ENCODE measurements at places on chromosomes 16 and 17. TPM values are rescaled to one million over a fixed set of nuclear protein-coding genes. Genes with fewer than 3 reads are reported as not detected.

DNA sequence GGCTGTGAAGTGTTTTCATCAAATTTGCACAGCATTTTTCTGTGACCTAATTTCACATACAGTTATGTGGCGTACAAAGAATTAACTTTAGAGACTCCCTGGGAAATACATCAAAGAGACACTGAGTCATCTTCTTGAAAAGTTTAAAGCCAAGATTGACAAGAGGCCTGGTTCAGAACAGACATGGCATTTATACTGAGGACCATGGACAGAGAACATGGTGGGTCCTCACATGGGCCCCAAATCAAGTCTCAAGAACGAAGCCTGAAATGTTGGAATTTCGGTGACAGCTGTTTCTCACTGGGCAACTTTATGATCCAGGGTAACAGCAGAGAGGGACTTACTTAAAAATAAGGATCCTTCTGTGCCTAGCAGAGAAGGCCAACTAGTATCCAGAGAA, 311.5 kb upstream of the KCNJ16 start:
- H3K27ac ChIP-seq, result no peak overlapping the region
- no peaks in the 10 kb centered on the region for H3K36me3 ChIP-seq
- DNase-seq, result no peak

GRCh38 chr17:4331614-4332013, 34.9 kb downstream of the UBE2G1 start:
- DNase-seq, result no peak
- H3K27ac ChIP-seq, result no peak overlapping the region
- no peaks in the 10 kb centered on the region for H3K36me3 ChIP-seq
- H3K4me3 ChIP-seq, result no peak overlapping the region
- no peaks in the 10 kb centered on the region for H3K27me3 ChIP-seq
- no peaks in the 10 kb centered on the region for H3K4me1 ChIP-seq

DNA sequence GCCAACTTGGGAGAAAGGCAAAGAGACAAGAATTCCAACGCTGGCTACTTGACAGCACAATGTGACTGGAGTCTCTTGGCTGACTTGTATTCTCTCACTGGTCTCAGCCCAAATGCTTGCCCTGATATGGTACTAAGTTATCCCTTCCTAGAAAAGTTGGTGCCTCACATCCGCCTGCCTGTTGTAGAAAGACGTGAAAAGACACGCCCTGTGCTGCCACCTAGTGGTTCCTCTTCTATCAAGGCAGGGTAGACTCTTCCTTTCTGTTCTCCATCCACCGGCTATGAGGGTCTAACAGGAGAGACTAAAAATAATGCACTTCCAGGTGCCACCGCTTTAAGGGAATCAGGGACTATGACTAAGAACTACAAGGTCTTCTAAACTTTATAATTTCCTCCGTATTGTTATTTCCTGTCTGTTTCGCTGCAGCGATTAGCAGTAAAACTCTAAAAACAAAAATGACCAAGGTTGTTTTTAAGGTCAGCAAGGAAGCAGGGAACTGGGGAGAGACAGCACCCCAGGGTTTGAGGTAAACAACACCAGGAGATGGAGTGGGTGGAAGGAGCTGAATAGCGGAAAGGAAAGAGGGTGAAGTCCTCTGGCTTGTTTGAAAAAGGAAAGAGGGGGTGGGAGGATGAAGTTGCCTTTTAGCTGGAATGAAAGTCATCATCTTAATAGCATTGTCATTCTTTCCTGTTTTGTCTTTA, 109.5 kb downstream of the YPEL2 start:
- no peaks in the 10 kb centered on the region for H3K27me3 ChIP-seq
- H3K4me3 ChIP-seq, result no peak overlapping the region
- H3K27ac ChIP-seq, result peak overlapping the region; percentile 24
- H3K4me1 ChIP-seq, result no peaks in the 10 kb centered on the region
- H3K36me3 ChIP-seq, result no peaks in the 10 kb centered on the region

GRCh38 chr17:55709984-55710383, 12.7 kb downstream of the TMEM100 start:
- H3K4me1 ChIP-seq, result peaks cover 3% of the 10 kb centered on the region
- DNase-seq, result no peak
- H3K4me3 ChIP-seq, result no peak overlapping the region
- H3K36me3 ChIP-seq, result no peaks in the 10 kb centered on the region
- H3K27me3 ChIP-seq, result no peaks in the 10 kb centered on the region
- H3K27ac ChIP-seq, result no peak overlapping the region

DNA sequence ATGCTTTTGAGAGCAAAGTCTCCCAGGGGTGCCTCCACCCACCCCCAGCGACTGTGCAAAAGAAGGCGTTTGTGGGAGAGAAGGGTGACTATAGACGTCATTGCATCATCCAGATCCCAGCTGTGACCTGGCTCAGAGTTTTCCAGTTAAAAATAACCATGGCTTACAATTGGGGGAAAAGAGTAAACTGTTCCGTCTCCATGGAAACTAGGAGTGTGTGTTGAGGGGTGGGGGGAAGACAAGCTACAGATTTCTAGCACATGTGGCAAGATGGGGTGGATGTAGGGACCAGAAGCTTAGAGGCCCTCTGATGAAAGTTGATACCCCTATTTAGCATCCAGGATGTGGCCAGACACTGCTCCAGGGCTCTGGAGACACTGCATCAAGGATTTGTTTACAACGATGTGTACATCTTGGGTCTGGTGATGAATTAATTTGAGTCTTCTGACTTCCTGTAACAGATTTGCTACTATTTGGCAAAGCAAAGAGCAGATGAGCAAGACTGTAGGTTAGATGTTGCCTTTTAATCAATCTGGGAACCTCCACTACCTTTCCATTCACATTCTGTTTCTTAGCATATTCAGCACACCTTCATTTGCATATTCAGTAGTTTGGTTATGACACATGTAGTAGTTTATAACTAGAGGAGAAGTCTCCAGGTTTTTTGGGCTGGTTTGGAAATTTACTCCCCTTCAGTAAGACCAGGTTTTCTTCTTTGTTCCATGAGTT, 6.2 kb upstream of the DUSP14 start:
- H3K4me1 ChIP-seq, result peaks cover 6% of the 10 kb centered on the region

GRCh38 chr17:69728816-69729215, 314.3 kb downstream of the MAP2K6 start:
- H3K4me3 ChIP-seq, result no peak overlapping the region
- no peaks in the 10 kb centered on the region for H3K4me1 ChIP-seq
- no peak overlapping the region for H3K27ac ChIP-seq
- DNase-seq, result no peak
- no peaks in the 10 kb centered on the region for H3K36me3 ChIP-seq
- no peaks in the 10 kb centered on the region for H3K27me3 ChIP-seq

Gene BCO1
- 0.15 TPM for total RNA-seq

Gene PPL
- 23.8 TPM for total RNA-seq

DNA sequence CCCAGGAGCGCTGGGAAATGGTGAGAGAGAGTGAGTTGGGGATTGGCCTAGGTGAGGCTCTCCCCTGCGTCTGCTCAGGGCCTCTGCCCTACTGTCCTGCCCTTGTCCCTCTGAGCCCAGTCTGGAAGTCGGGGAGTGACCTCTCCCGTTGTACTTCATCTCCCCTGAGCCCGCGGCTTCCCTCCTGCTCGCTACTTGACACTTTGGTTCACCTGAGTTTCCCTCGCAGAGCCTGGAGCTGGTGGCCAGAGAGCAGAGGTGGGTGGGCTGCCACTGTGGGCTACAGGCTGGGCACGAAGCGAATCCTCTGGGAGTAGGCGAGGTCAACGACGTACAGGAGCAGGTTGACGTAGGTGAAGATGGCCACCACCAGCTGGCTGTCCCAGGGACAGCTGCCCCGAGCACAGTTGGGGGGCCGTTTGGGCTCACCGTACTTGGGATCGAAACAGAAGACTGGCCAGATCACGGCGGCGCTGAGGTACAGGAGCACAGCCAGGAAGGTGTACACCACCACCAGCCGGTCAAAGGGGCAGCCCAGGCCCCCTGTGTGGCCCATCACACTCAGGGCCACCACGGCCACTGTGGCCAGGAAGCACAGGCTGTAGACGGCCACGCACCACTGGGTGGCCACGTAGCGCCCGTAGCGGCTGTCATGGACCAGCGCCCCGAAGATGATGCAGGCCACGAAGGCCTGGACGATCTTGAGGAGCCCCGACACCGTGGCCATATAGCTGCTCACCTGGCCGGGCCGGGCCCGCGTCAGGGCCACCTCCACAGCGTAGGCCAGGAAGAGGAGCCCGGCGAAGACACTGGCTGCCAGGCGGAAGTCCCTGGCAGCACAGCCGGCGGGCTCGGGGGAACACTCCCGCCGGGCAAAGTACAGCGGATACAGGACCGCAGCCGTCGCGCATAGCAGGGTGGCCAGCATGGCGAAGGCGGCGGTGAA, 3.7 kb upstream of the PYCR1 start:
- no peak for DNase-seq
- H3K4me3 ChIP-seq, result no peak overlapping the region
- no peak overlapping the region for H3K27ac ChIP-seq
- H3K36me3 ChIP-seq, result no peaks in the 10 kb centered on the region
- no peaks in the 10 kb centered on the region for H3K27me3 ChIP-seq

DNA sequence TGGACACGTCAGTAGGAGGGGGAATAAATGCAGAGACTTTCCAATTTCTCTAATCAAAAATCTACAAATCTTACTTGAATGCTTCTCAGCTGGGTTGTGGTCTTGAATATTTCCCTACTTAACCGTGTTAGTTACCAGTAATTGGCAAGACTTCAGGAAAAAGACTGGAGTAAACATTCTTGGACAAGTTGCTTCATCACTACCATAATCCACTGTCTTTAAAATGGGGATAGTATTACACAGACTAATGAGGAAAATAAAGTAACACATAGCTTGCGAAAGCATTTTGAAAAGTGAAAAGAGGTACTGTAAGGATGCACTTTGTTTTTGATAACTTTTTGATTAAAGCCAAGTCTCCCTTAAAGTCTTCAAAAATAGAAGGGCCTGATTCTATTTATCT, 18.4 kb downstream of the MYH1 start:
- no peaks in the 10 kb centered on the region for H3K36me3 ChIP-seq
- no peaks in the 10 kb centered on the region for H3K27me3 ChIP-seq
- H3K27ac ChIP-seq, result no peak overlapping the region
- no peaks in the 10 kb centered on the region for H3K4me1 ChIP-seq

DNA sequence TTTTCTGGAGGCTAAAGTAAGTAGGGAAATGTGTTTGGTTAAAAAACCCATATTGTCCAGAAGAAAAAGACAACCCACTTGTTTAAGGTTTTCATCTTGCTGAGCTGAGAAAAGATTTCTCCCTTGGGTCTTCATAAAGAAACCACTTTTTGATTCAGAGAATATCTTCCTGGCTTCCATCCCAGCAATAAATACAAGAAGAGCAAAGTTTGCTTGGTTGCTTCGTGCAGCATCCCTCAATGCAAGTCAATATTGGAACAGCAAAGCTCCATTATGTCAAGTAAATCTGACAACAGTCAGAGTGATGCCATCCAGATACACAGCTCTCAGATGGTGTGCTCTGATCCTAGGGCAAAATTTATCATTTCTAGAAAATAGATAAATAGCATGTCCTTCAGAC, 118.9 kb upstream of the PIRT start:
- no peak overlapping the region for H3K27ac ChIP-seq
- H3K36me3 ChIP-seq, result no peaks in the 10 kb centered on the region
- no peaks in the 10 kb centered on the region for H3K27me3 ChIP-seq
- no peak for DNase-seq
- H3K4me3 ChIP-seq, result no peak overlapping the region

Gene SNAI3
- 0.87 TPM for total RNA-seq

DNA sequence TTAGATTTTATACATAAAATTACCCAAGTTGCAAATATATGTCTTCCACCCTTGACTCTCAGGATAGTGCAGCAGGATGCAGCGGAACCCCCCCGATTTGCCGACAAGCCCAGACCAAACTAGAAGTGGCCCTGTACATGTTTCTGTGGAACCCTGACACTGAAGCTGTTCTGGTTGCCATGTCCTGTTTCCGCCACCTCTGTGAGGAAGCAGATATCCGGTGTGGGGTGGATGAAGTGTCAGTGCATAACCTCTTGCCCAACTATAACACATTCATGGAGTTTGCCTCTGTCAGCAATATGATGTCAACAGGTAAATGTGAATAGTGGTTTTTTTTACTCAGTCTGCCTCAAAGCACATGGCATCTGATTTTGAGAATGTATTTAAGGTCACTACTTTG, 70.7 kb downstream of the OMG start:
- no peaks in the 10 kb centered on the region for H3K36me3 ChIP-seq
- DNase-seq, result no peak
- H3K4me3 ChIP-seq, result no peak overlapping the region
- no peak overlapping the region for H3K27ac ChIP-seq
- no peaks in the 10 kb centered on the region for H3K4me1 ChIP-seq

DNA sequence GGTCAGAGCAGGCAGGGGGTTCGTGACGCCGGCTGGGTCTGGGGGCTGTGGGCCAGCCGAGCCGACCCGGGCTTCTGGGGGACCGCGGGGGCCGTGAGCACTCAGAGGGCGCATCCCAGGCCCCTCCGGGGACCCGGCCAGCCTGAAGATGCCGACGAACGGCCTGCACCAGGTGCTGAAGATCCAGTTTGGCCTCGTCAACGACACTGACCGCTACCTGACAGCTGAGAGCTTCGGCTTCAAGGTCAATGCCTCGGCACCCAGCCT, 140 bp downstream of the FSCN2 start:
- no peak for DNase-seq
- no peaks in the 10 kb centered on the region for H3K36me3 ChIP-seq
- no peak overlapping the region for H3K27ac ChIP-seq

GRCh38 chr16:138049-138417, 440 bp downstream of the NPRL3 start:
- H3K4me3 ChIP-seq, result peak overlapping the region; percentile 77
- no peaks in the 10 kb centered on the region for H3K27me3 ChIP-seq
- peak overlapping the region; percentile 26 for H3K27ac ChIP-seq
- peak; percentile 46 for DNase-seq
- H3K4me1 ChIP-seq, result no peaks in the 10 kb centered on the region
- no peaks in the 10 kb centered on the region for H3K36me3 ChIP-seq

GRCh38 chr17:77736199-77736585, 222.3 kb upstream of the TNRC6C start:
- no peak overlapping the region for H3K4me3 ChIP-seq
- no peak for DNase-seq
- no peak overlapping the region for H3K27ac ChIP-seq
- no peaks in the 10 kb centered on the region for H3K4me1 ChIP-seq

DNA sequence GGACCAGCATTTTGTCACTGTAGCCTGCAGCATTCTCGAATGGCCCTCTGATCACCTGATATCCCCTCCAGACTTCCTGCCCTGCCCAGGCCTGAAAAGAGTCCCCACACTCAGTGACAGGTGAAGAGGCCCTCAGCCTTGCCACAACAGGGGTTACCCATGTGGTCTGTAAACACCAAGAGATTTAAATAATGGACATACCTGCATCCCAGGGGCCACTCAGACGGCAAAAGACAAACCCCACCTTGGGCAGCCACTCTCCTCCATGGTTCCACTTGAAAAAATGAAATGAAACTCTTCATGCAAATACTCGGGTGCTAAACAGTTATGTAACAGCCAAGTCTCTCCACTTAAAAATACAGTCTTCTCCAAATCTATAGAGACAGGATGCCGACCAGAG, 22.9 kb upstream of the PECAM1 start:
- H3K27me3 ChIP-seq, result no peaks in the 10 kb centered on the region
- no peaks in the 10 kb centered on the region for H3K4me1 ChIP-seq
- no peak overlapping the region for H3K4me3 ChIP-seq

GRCh38 chr16:87389245-87389644, 2.9 kb upstream of the MAP1LC3B start:
- peak overlapping the region; percentile 97 for H3K27ac ChIP-seq
- no peak overlapping the region for H3K4me3 ChIP-seq
- peaks cover 46% of the 10 kb centered on the region for H3K4me1 ChIP-seq
- H3K27me3 ChIP-seq, result no peaks in the 10 kb centered on the region
- no peaks in the 10 kb centered on the region for H3K36me3 ChIP-seq
- DNase-seq, result no peak

- H3K36me3 ChIP-seq, result no peaks in the 10 kb centered on the region
- H3K27ac ChIP-seq, result no peak overlapping the region
- no peaks in the 10 kb centered on the region for H3K4me1 ChIP-seq
- no peaks in the 10 kb centered on the region for H3K27me3 ChIP-seq
- DNase-seq, result no peak
Observed at GRCh38 chr17:34399725-34400124, 36.7 kb upstream of the CCL1 start.

Measured in right lobe of liver (tissue), 6 donors.